ENCODE measurements at places on chromosomes 2 and 18.

- no peak for DNase-seq
Observed at GRCh38 chr2:217189747-217190146, 329.9 kb upstream of the TNP1 start.

DNA sequence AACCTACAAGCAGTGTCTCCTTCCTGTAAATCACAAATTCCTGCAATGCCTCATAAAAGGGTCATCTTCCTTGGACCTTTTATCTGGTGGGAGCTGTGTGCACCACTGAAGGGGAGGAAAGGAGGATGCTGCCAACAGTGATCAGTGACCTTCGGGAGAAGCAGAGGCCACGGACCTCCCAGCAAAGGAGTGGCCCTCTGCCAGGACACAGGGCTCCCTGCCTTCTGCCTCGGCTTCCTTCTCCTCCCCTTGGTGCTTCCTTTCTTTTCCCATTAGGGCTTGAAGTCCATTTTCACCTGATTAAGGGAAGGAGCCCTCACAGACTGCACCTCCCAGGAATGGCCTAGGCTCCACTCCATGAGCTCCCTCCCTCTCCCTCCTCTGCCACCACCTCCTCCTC lies 85.3 kb upstream of the ITGA6 start:
- DNase-seq, result no peak

DNA sequence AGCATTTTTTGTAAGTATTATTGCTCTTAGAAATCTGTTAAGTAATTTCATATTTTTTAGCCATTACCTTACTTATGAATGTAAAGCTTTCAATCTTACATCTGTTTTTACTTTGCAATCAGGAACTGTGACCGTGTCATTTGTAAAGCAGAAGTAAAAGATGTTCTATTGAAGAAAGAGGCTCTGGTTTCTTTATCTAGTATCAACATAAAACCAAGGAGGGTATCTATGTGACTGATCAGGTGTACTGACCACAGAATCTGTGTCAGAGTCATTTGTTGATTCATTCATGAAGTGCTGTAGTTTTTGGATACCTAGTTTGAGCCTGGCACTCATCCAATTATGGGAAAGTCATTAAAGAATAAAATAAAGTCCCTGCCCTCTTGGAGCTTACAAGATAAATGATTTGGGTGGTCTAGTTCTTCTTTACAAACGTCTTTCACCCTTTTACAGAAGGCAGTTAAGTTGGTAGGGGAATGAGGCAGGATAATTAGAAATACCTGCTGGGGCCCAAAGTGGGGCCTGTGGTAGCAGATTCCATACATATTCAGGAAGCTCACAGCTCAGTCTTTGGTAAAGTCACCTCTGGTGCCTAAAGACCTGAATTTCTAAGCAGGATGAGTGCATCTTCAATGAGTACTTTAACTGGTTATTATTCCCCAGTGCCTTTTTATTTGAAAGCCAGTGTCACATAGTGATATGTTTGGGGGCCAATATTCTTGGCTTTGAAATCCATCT lies 260.6 kb upstream of the NT5C1B start:
- DNase-seq, result no peak

DNA sequence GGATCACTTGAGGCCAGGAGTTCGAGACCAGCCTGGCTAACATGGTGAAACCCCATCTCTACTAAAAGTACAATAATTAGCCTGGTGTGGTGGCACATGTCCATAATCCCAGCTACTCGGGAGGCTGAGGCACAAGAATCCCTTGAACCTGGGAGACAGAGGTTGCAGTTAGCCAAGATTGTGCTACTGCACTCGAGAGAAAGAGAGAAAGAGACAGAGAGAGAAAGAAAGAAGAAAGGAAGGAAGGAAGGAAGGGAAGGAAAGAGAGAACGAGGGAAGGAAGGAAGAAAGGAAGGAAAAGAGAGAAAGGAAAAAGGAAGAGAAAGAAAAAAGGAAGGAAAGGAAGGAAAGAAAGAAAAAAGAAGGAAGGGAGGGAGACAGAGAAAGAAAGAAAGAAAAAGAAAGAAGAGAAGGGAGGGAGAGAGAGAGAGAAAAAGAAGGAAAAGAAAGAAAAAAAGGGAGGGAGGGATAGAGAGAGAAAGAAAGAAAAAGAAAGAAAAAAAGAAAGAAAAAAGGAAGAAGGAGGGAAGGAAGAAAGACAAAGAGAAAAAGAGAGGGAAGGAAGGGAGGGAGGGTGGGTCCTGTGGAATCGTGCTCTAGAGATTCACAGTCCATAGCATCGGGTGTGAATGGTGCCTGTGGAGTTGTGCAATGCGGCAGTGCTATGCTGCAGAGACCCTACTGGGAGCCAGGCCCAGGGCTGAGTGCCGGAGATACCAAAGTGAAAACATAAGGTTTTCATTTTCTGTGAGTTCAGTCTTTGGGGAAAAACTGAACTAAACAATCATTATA lies 4.6 kb upstream of the SDC1 start:
- no peak for DNase-seq

GRCh38 chr2:28977176-28977875 lies 3.8 kb upstream of the TOGARAM2 start:
- DNase-seq, result no peak

GRCh38 chr2:24362253-24362652 lies 1.9 kb upstream of the ITSN2 start:
- no peak for DNase-seq

DNA sequence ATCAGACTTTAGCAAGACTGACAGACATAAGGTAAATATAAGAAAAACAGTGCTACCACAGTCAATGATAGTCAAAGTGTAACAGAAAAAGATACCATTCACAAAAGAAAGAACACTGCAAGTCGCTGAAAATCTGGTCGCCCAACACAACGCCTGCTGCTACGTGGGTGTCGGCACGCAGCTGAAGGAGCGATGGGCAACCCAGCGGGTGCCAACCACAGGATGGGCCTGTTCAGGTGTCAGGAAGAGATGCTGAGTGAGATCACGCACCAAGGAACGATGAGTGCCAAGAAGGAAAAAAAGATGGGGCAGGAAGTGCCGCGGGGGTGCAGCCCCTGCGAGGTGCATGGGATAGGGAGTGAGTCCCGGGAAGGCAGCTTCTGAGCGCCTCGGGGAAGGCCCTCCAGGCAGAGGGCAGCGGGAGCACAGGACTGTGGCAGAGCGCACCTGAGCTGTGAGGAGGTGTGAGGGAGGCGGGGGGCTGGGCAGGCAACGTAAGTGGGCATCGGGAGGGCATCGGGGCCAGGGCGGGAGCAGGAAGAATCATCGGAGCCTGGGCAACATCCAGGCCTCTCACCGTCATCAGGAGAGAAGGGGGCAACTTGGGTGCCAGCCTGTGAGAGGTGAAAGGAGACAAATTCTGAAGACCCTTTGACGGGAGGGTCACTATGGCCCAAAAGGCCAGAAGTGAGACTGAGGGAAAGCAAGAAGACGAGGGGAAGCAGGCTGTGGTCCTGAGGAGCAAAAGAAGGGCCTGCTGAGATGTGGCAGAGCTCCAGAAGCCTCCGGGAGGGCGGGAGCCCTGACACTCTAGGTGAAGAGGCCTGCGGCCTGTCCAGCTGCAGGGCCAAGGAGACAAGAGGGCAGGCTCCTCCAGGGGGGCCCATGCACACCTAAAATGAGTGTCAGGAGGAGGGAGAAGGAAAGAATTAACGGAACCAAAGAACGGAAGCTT lies 14.8 kb upstream of the MTERF4 start:
- no peak for DNase-seq

DNA sequence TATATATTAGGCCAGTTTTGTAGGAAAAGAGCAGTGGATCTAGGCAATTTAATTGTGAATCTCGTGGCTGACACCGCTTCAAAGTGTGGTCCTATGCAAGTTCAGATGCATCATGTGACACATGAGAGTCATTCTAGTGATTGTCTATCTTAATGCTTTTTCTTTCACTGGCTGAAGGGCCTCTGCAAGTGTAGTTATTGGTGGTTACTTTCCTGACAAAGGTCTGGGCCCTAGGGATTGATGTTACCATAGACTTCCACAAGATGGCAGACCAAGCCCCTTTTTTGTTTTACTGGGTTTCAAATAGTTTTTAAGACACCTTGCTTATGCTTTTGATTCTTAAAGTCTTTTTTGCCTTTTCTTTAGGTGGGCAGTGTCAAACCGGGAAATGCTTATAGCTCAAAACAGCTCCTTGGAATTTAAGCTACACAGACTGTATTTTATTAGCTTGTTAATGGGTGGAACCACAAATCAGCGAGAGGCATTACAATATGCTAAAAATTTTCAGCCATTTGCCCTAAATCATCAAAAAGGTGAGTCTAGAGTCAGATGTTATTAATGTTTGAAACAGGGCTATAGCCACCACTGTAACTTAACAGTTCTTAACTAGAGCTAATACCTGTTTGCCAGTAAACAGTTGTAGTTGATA lies 25.9 kb downstream of the CD8A start:
- no peak for DNase-seq

DNA sequence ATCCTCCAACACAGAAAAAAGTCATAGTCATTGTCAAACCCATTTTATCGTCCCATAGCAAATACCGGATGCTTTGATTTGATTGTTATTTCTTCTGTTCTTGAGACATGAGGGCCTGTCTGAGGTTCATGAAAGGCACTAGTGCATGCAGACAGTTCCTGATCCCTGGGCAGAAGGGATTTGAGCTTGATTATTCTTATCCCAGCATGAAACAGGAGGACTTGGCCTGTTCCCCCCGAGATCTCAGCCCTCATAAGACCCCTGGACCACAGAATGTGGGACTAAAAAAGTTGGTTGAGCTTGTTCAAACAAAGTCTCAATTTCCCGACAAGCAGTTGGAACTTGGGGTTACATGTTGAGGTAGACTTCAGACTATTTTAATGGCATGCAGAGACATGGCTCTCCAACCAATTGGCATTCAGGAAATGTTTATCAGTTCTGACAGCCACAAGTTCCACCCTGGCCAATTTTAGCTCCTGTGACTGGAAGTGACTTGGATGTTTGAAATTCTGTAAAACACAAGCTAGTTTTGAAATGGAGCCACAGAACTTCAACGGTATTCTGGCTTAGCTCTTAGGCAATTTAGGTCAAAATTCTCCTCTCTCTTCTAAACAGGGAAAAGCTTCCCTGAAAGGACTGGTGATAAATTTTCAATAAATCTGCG lies 366.9 kb upstream of the SLC14A2 start:
- no peak for DNase-seq

DNA sequence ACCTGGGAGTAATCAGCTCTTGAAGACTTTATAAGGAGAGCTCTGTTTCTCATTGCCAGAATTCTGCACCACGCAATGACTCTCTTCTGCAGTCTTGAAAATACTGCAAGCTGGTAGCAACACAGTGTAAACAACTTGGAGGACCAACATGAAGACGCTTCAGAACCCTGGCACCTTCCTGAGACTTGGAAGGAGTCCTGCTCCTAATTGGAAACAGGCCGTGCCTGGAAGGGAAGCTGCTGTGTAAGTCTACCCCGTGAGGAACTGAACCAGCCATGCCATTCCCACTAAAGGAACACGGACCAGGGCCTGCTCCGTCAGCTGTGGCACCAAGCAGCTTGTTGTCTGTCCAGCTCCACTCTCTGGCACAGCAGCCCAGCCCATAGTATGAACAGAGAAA lies 171.1 kb downstream of the PAX3 start:
- DNase-seq, result no peak

DNA sequence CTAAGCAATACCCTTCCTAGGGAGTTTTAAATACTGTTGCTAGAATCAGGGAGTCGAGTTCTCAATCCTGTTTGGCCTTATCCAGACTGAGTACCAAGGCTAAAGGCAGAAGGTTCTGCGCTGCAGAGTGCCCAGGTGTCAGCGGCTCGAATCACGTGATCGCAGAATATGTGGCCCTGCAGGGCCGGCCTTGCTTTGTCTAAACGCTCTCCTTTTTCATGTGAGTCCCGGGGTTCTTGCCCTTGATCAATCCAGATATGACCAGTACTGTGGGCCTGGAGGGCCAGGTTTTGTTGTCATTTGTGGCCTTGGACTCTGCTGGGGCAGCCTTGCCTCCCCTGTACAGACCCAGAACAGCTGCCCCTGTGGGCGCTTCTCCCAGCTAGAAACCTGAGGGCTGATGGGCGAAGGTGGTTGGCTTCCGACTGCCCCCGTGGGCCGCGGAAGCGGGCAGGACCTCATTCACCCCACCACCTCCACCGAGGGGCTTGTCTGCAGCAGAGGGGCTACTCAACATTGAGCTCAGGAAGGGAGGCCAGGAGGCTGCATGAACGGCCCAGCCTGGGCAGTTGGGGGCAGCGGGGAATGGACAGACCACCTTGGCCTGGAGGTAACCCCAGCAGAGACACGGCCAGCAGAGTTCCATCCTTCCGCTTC lies 225.0 kb downstream of the ALPK2 start:
- no peak for DNase-seq

- DNase-seq, result no peak
Observed at GRCh38 chr2:55164534-55165480, 67.3 kb downstream of the CLHC1 start.

- DNase-seq, result no peak
Observed at GRCh38 chr2:144183727-144184126, 336.2 kb downstream of the ZEB2 start.

DNA sequence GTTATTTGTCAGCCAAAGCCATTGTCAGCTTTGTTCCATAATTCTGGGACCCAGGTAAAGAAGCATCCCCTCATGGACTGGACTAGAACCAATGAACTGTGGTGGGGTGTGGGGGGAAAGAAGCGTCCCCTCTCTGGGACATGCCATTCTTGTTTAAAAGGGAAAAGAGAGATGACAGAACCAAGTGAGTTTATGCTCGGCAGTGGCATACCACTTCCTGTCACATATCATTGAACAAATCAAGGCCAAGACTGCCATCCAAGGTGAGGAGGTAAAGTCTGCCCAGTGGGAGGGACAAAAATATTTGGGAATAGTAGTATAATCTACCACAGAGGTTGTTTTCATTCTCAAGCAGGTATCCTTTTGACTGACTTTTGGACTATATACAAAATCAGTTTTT lies 4.7 kb upstream of the GLS start:
- DNase-seq, result no peak

- peak; percentile 32 for DNase-seq
Observed at GRCh38 chr2:234550511-234551107, 53.7 kb upstream of the ARL4C start.
